ENCODE measurements at places on chromosomes 4 and X.

DNA sequence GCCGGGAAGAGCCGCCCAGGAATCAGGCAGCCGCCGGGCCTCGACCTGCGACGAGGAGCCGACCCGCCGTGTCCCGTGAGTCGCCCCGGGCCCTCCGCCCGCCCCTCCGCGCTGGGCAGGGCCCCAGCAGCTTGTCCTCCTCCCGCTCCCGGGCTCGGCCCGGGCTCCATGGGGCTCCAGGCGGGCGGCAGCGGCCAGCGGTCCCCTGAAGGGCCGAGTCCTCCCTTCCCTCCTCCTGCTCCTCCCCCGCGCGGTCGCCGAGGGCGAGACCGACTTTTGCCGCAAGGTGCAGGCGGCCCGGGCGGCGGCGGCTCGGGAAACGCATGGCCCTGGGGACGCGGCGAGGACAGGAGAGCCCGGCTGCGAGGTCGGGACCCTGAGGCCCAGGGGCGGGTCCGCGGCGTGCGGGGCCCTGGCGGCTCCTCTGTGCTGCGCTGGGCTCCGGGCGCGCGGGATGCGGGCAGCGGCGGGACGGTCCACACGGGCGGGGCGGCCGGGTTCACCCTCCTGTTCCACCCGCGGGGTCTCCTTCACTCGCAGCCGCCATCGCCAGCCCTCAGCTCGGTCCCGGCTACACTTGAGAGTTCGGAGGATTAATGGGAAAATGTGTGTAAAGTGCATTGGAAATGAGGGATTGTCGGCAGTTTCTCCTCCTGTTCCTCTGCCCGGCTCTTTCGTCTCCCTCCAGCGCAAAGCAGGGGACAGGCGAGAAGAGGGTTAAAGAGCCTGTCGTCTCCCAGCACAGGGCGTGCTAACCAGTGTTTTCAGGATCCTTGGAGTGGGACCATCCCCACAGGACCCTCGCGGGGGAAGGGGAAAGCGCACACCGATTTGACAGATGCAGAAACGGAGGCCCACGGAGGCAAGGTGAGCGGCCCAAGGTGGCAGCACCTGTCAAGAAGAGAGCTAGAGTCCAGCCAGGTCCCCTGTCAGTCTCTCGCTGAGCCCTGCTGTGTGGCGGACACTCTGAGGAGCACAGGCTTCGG is 16.6 kb upstream of the ZNF718 start:
- no peak overlapping the region for H3K27ac ChIP-seq
- peaks cover 43% of the 10 kb centered on the region for H3K27me3 ChIP-seq
- no peak for DNase-seq
- no peak overlapping the region for H3K4me3 ChIP-seq
- H3K4me1 ChIP-seq, result no peaks in the 10 kb centered on the region

- no peaks in the 10 kb centered on the region for H3K27me3 ChIP-seq
- no peak overlapping the region for H3K27ac ChIP-seq
- H3K4me3 ChIP-seq, result no peak overlapping the region
- H3K4me1 ChIP-seq, result no peaks in the 10 kb centered on the region
- H3K36me3 ChIP-seq, result no peaks in the 10 kb centered on the region
These were observed 16.5 kb upstream of the MID1 start for GRCh38 chrX:10636851-10637250.

- H3K27me3 ChIP-seq, result peaks cover 6% of the 10 kb centered on the region
- H3K4me3 ChIP-seq, result no peak overlapping the region
- H3K36me3 ChIP-seq, result no peaks in the 10 kb centered on the region
- DNase-seq, result peak; percentile 67
These were observed 101.9 kb downstream of the MAML3 start for GRCh38 chr4:140052050-140052449.

DNA sequence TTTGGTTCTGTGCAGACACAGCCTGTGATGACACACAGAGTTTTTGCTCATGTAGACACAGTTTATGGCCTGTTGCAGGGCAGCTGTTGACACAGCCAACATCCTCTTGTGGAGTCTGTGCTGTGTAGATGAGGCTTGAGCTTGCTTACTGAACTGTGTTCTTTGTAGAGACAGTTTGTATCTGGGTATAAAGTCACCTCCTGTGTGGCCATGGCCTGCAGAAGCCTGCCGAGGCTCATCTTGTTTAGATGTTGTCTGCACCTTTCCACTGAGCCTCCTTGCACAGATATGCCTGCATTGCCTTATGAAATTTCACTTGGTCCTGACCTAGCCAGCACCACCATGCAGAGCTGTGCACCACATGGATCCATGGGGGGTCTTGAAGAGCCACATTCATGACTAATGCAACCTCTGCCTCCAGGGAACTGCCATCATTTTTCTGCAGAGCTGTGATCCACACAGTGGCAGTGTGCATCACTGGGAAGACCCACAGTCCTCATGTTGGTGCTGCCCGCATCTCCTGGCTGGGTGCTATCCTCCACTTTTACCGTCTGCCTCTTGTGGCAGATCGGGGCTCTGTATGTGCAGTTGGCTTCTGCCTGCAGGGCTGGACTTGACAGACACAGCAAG is 198.0 kb upstream of the MAMLD1 start:
- no peaks in the 10 kb centered on the region for H3K4me1 ChIP-seq

GRCh38 chr4:163738521-163738920 is 244.0 kb downstream of the TMA16 start:
- H3K27ac ChIP-seq, result no peak overlapping the region
- no peaks in the 10 kb centered on the region for H3K4me1 ChIP-seq
- H3K36me3 ChIP-seq, result no peaks in the 10 kb centered on the region

DNA sequence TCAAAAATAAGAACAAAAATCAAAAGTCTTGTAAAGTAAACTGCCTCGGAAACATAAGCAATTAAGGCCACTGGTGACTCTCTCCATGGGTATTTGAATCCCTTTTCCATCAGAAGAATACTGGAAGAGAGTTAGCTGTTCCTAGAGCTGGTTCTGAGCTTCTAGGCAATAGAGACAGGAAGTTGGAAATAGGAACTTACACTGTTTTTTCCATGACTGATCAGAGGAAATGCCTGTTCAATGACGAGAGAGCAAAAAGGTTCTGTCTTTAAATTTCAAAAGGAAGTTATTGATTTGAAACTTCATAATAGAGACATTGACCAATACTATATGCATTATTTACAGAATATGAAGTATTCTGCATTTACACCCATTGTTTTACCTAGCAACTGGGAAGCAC is 503.5 kb upstream of the ARX start:
- no peak overlapping the region for H3K27ac ChIP-seq
- no peaks in the 10 kb centered on the region for H3K4me1 ChIP-seq
- H3K27me3 ChIP-seq, result no peaks in the 10 kb centered on the region
- no peak overlapping the region for H3K4me3 ChIP-seq
- no peaks in the 10 kb centered on the region for H3K36me3 ChIP-seq
- no peak for DNase-seq

GRCh38 chr4:18676526-18676915 is 655.0 kb upstream of the LCORL start:
- DNase-seq, result no peak
- no peak overlapping the region for H3K27ac ChIP-seq

DNA sequence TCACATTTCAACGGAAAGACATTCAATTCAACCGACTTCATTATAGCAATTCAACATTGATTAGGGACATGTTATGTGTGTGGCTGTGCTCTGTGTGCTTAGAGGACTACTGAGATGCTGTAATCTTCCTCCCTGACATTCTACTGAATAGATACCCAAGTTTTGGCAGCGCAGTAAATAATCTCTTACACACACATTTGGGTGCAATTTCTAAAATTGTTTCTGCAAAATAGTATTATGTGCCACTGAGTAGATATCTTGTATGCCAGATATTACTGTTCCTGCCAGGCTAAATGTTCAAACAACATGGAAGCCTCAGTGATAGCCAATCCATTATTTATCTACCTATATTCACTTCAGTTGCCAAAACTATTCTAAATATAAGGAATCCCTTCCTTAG is 41.3 kb downstream of the RTL9 start:
- H3K36me3 ChIP-seq, result no peaks in the 10 kb centered on the region
- no peaks in the 10 kb centered on the region for H3K4me1 ChIP-seq
- H3K27me3 ChIP-seq, result peaks cover 2% of the 10 kb centered on the region
- no peak overlapping the region for H3K4me3 ChIP-seq
- DNase-seq, result no peak

DNA sequence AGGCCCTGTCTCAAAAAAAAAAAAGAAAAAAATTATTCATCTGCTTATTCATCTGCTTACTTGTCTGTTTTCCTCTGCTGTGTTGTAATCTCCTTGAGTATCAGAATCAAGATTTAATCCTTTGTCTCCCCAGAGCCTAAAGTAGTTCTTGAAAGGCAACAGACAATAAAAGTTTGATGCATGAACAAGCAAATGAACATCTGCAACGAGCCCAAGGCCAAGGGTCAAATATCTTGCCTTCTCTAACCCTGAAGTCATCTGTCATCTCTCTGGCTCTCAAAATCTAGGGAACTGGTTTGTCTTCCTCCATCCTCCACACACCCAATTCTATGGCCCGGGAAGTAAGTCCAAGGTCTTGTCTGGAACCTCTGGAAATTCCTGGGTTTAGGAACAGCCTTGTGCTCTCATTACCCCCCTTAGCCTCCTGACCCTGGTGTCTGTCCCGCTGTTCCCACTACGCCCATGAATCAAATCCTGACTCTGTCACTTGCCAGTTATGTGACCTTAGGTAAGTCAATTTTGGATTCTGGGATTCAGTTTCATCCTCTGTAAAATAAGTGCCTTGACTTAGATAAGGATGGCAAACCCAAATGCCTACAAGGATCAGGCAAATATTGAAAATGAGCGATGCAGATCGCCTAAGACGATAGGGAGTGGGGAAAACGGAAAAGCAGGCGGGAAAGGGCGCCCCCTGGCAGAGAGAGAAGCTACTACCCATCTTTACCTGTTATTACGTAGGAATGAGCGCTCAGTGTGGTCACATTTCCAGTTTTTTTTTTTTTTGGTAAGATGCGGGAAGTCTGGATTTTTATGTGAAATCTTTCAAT is 102.7 kb upstream of the DHX15 start:
- H3K27me3 ChIP-seq, result peaks cover 6% of the 10 kb centered on the region
- peak; percentile 50 for DNase-seq
- no peaks in the 10 kb centered on the region for H3K4me1 ChIP-seq
- H3K4me3 ChIP-seq, result no peak overlapping the region

- H3K4me3 ChIP-seq, result no peak overlapping the region
- DNase-seq, result no peak
- H3K4me1 ChIP-seq, result no peaks in the 10 kb centered on the region
- H3K27ac ChIP-seq, result no peak overlapping the region
- no peaks in the 10 kb centered on the region for H3K36me3 ChIP-seq
These were observed 181.1 kb downstream of the SPCS3 start for GRCh38 chr4:176500894-176501293.

GRCh38 chr4:105784761-105785160 is 76.2 kb downstream of the GSTCD start:
- no peak overlapping the region for H3K4me3 ChIP-seq
- no peaks in the 10 kb centered on the region for H3K4me1 ChIP-seq
- no peak overlapping the region for H3K27ac ChIP-seq
- DNase-seq, result no peak
- peaks cover 2% of the 10 kb centered on the region for H3K36me3 ChIP-seq

DNA sequence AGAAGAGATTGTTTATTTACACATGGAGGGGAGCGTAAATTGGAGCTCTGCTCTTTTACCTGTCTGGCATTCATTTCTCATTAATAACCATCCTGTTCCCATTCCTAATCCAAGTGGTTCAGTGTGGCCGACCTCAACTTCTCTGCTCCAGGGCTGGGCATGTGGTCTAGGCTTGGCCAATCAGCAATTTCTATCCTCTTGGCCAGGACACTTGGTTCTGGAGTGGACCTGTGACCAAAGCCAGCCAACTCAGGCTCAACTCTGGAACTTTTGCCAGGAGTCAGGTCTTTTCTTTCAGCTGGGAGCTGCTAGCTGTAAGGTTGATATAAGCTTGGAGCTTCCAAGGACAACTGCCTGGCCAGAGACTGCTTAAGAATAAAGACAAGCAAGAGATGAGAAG is 15.6 kb upstream of the RASL11B start:
- peaks cover 5% of the 10 kb centered on the region for H3K27me3 ChIP-seq
- no peak overlapping the region for H3K27ac ChIP-seq
- no peak for DNase-seq

DNA sequence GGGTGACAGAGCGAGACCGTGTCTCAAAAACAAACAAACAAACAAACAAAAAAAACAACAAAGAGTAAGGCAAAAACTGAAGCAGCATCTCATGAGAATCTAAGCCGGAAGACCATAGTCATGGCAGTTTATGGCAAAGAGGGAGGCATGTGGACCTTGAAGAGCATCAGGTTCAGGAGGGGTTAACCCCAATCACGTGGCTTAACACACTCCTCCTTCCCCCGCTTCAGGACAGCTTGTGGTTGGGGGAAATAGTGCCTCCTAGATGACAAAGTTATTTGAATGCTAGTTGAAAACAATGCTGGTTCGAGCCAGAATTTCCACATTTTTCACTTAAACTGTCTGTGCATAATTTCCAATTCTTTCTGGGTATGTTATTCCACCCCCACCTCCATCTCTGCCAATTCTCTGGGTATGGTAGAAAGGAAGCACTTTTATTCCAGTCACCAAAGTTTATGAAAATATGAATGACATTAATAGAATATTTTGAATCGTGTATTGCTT is 11.7 kb upstream of the MAP7D3 start:
- no peak overlapping the region for H3K27ac ChIP-seq
- no peaks in the 10 kb centered on the region for H3K36me3 ChIP-seq
- no peak overlapping the region for H3K4me3 ChIP-seq
- no peaks in the 10 kb centered on the region for H3K27me3 ChIP-seq
- peaks cover 16% of the 10 kb centered on the region for H3K4me1 ChIP-seq

DNA sequence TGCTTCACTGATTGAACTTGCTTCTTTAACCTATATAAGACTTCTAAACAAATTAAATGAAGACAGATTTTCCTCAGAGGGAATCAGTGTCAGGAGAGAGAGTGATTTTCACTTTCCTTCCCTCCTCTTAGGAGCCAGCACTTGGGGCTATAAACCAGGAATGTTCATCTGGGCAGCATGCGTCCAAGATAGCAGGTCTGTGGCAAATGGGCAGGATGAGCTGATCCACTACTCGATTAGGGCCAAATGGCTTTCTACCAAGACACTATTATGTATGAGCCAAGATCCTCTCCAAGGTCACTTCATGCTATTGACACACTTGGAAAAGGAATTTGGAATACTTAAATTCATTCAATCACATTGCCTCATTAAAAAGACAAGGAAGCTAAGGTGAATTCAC is 203.9 kb upstream of the GRID2 start:
- H3K4me3 ChIP-seq, result no peak overlapping the region
- no peaks in the 10 kb centered on the region for H3K4me1 ChIP-seq
- no peak overlapping the region for H3K27ac ChIP-seq
- no peaks in the 10 kb centered on the region for H3K36me3 ChIP-seq

DNA sequence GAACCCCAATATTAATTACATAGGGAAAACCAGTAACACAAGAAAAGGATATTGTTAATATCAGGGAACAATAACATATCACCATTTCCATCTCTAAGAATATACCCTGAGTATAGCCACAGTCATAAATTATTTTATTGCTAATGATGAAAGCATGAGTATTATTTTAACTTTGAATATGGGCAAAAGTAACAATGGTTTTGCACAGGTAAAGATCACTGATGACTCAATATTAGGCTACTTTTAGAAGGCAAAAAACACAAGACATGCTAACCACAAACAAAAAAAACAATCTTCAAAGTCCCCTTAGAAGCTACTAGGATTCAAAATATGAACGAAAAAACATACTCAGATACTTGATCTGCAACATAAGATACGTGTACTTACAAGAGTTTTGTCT is 36.5 kb downstream of the THOC2 start:
- H3K36me3 ChIP-seq, result peaks cover 5% of the 10 kb centered on the region
- DNase-seq, result no peak
- H3K27ac ChIP-seq, result no peak overlapping the region
- H3K4me3 ChIP-seq, result no peak overlapping the region

All from activated CD8-positive, alpha-beta T cell treated with anti-CD3 and anti-CD28 coated beads for 36 hours (primary cell).